Omental fat pad (tissue), 4 donors: ENCODE measurements at places on chromosomes 5 and 9. TPM values are rescaled to one million over a fixed set of nuclear protein-coding genes. Genes with fewer than 3 reads are reported as not detected.

HK3 gene
- total RNA-seq = 12.2 TPM

TAF11L10 gene
- total RNA-seq = not detected

SLC1A3 gene
- total RNA-seq = 157 TPM

TRIM7 gene
- total RNA-seq = 2.9 TPM

CCL27 gene
- not detected for total RNA-seq

CDX1 gene
- total RNA-seq = not detected

CDH12 gene
- total RNA-seq = not detected

SCGB3A2 gene
- total RNA-seq = not detected

DMRT3 gene
- not detected for total RNA-seq

ZDHHC11B gene
- 1.1 TPM for total RNA-seq
